ENCODE measurements at places on chromosomes 7 and 10.

GRCh38 chr10:133012573-133013359 is 70.4 kb upstream of the CFAP46 start:
- DNase-seq = no peak

GRCh38 chr7:155899596-155899995 is 87.3 kb upstream of the SHH start:
- no peak for DNase-seq

- DNase-seq = no peak
Observed at GRCh38 chr7:17325364-17325763, 26.9 kb downstream of the AHR start.

- peak; percentile 37 for DNase-seq
Observed at GRCh38 chr10:119769886-119770285, 44.0 kb downstream of the INPP5F start.
